NCI-H748 treated with DMSO at 0.1 percent for 48 hours (cell line): ENCODE measurements at places on chromosomes 4 and X.

- no peak for DNase-seq
These were observed 22.5 kb downstream of the HNRNPH2 start for GRCh38 chrX:101430457-101431078.

GRCh38 chrX:117645639-117646038 lies 471.0 kb downstream of the KLHL13 start:
- no peak for DNase-seq

DNA sequence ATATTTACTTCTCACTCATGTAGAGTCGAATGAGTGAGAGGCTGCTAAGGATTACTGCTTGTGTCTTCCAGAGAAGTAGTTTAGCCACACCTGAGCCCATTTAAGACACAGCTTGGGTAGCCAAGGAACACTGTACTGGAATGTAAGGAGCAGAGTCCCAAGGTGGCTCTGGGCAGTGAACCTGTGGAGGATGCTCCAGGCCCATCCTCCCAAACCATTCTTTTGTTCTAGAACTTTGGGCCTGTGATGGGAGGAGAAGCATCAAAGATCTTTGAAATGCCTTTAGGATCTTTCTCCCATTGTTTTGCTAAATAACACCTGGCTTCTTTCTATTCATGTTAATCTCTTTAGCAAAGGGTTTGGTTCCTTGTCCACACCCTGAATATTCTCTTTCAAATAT lies 162.2 kb downstream of the KLHL4 start:
- no peak for DNase-seq

DNA sequence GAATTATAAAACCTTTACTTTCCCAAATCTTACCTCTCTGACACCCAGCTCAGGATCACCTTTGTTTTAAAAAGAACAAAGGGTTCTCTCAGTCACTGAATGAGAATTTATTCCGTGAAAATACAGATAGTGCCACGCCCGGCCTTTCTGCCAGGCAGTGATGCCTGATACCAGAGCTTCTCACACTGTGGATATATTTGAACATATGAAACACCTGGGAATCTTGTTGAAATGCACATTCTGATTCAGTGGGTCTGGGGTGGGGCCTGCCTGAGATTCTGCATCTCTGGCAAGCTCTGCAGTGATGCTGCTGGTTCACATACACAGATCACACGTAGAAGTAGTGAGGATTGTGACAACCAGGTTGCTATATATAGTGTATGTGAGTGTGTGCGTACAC lies 46.0 kb downstream of the ELOVL6 start:
- no peak for DNase-seq

- no peak for DNase-seq
These were observed 117.1 kb upstream of the BMP3 start for GRCh38 chr4:80913381-80913780.

- no peak for DNase-seq
These were observed 42.3 kb downstream of the RASL11B start for GRCh38 chr4:52904421-52904820.

DNA sequence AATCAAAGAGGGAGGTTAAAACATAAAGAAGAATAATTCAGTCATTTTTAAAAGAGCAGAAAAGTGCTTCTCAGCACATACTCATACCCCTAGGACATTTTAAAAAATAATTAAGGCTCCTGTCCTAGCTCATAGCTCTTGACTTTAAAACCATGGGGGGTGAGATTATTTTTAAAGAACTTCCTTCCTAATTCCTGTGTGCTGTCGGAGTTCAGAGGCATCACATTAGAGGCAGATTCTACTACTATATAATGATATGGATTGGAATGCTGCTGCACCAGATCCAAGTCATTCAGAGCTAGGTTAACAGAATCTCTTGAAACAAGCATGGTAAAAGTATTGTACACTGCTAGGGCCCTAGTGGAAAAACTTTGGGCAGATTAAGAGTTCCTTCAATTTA lies 456.5 kb upstream of the ADGRL3 start:
- DNase-seq: no peak

- DNase-seq: no peak
These were observed 159.6 kb upstream of the PJA1 start for GRCh38 chrX:69324851-69325250.

DNA sequence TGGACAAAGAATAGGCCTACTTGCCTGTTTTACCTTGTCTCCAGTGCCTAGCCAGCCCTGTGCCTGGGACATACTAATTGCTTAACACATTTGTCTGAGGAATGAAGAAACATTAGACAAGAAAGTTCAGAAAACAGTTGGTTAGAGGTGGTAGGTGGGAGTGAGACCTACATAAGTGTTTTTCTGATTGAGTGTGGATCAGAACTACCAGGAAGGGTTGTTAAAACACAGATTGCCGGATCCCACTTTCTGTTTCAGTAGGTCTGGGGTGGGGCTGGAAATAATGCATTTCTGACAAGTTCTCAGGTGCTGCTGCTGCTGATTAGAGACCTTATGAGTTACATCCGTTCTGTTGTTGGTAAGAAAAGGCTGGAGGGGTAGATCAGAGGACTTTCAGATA lies 5.7 kb upstream of the JADE1 start:
- no peak for DNase-seq

GRCh38 chr4:169986369-169986768 lies 39.8 kb downstream of the MFAP3L start:
- no peak for DNase-seq

GRCh38 chr4:128123036-128123435 lies 61.9 kb downstream of the LARP1B start:
- DNase-seq: no peak
